ENCODE measurements at places on chromosomes 16 and 17.

GRCh38 chr17:55454906-55455474 is 33.4 kb upstream of the MMD start:
- no peak for DNase-seq

DNA sequence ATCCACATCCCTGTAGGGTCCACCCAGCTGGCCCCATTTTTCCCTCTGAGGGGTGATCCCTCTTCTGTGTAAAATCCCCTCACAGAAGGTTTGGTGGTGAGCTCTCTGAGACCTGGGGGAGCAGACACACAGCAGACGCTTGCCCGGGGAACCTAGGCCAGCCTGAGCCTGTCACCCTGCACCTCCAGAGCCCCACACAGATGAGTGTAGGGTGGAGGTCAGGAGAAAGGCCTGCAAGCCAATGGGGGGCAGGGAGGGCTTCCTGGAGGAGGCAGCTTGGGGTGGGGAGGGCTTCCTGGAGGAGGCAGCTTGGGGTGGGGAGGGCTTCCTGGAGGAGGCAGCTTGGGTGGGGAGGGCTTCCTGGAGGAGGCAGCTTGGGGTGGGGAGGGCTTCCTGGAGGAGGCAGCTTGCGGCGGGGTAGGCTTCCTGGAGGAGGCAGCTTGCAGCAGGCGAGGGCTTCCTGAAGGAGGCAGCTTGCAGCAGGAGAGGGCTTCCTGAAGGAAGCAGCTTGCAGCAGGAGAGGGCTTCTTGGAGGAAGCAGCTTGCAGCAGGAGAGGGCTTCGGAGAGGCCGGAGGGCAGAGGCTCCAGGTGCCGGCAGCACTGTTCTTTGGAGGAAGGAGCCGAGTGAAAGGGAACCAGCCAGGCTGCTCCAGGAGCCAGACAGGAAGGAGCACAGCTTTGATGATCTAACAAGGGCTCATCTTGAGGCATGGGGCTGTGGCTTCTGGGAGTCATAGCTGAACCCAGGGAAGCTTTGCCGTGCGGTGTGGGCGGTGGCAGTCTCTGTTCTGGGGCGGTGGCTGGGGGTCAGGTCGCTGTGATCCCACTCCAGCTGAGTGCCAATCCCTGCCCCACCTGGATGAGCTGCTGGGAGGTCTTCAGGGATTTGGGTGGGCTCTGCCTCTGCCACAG is 83.7 kb upstream of the ZNF469 start:
- DNase-seq: no peak

- no peak for DNase-seq
Observed at GRCh38 chr17:77877036-77877435, 81.5 kb upstream of the TNRC6C start.

GRCh38 chr16:6642271-6642670 is 690.4 kb upstream of the RBFOX1 start:
- no peak for DNase-seq

GRCh38 chr17:40358323-40359038 is 6.1 kb downstream of the GJD3 start:
- DNase-seq: peak; percentile 81

DNA sequence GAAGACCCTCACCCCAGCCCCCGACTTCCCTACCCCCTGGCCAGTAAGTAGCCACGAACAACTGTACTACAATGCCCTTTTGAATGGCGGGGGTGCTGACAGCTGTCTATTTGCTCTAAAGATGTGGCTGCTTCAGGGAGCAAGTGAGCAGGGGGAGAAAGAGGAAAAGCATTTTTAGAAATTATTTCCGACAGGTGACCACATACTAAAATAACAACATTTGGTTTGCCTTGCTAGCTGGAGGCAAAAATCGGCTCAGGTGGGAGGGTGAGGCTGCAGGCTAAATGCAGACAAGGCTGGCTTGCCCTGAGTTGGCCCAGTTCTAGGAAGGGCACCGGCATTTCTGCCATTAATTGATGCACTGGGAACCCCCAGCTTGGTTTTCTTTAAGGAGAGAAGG is 188.5 kb downstream of the XYLT1 start:
- no peak for DNase-seq

DNA sequence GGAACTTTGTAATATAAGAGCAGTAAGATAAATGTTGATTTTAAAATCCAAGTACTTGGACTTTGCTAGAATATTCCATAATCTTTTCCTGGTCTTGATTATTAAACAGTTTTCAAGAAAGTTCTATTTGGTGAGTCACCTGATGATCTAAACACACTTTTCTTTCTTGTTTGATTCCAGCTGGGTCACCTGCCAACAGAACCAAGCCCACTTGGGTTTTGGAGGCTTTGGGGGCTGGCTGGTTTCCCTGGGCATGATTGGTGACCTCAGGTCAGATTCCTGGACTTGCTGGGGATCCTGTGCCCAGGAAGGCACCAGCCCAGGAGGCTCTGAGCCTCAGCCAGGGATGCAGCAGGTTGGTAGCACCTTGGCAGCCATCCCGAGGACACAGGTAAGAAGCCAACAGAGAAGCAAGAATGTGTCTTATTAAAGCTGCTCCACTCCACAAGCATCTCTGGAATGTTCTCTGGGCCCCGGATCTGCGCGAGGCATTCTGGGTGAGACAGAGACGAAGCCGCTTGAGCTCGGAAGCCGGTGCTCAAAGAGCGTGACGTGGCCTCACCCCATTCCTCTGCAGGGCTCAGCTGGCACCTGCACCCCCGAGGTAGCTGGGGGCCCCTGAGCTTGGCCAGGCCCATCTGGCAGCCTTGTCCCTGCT is 3.1 kb upstream of the TEX19 start:
- DNase-seq: no peak

GRCh38 chr17:9195411-9195810 is 174.1 kb downstream of the NTN1 start:
- DNase-seq: no peak

- DNase-seq: no peak
Observed at GRCh38 chr17:66416207-66416940, 114.0 kb downstream of the PRKCA start.

DNA sequence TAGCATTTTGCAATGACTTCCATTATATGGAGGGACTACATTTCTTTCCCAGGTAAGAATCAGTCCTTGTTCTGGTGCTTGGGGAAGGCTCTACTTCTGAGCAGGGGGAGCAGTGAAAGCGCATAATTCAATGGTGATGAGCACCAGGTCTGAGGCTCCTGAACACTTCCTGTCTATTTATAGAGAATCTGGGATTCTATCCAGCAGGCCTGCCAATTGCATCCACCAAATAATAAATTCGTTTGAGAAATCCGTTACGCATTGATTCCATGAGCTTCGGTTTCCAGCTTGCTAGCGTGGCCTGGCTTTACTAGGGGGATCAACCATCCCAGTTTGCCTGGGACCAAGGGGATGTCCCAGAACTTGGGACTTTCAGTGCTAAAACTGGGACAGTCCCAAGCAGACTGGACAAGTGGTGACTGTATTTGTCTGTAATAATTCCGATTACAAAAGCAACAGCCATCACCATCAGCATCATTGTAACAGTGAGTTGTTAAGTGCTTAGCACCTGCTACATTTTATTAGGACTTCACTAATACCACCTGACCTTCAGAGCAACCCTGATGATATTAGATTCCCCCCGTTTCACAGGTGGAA is 349.9 kb downstream of the MAF start:
- DNase-seq: no peak

DNA sequence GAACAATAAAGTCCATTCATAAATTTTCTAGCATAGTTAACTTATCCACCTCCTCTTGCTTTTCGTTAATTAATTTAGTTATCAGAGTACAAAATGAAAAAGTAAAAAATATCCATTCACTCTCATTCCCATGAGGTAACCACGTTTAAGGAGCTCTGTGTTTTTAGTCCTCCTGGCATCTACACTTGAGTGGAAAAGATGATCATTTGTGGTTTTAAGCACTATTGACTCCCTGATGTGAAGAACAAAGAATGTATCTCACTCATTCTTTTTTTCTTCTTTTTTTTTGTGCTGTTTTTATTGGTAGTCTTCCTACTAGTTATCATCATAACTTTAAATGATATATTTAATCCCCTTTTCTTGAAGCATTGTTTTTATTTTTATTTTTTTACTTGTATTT is 26.1 kb downstream of the QPRT start:
- DNase-seq: no peak

GRCh38 chr17:14432079-14432478 is 131.2 kb downstream of the HS3ST3B1 start:
- DNase-seq: no peak

GRCh38 chr16:55532227-55532626 is 23.4 kb downstream of the LPCAT2 start:
- no peak for DNase-seq

- DNase-seq: no peak
Observed at GRCh38 chr17:73765824-73766563, 121.7 kb upstream of the SDK2 start.

GRCh38 chr16:82864332-82865040 is 237.7 kb downstream of the CDH13 start:
- no peak for DNase-seq

GRCh38 chr16:27453494-27453825 is 51.5 kb downstream of the IL21R start:
- DNase-seq: no peak

DNA sequence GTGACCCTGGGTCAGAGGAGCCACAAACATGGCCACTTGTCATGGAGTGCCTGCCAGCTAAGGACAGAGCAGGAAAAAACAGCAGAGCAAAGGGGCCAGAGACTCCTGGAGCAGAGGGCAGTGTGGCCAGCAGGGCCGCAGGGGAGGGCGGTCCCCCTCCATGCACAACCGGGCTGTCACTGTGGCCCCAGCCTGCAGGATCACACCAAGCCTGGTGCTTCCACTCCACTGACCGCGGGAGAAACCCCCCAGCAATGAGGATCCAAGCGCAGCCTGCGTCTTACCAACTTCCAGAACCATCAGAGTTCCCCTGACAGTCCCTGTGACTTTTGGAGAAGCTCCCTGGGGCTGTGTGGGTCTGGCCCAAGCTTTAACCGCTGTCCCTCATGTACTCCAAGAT is 62.0 kb downstream of the PRMT7 start:
- no peak for DNase-seq

GRCh38 chr17:43992641-43993040 is 11.8 kb upstream of the NAGS start:
- DNase-seq: no peak

DNA sequence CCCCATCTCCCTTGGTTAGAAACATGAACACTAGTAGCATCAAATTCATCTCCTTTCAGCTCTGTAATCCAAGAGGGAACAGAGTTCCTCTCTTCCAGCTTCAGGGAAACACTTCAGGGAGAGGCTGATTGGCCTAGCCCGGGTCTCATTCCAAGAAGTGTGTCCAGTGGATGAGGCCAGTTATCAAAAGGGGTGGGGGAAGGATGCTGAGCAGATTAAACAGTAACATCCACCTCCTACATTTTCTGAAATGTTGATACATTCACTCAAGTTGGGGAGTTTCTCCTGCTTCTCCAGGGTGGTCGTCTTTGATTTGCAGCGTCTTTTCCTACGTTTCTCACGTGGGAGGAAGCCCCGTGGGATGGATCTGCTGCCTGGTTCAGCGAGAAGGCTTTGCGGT is 62.9 kb upstream of the WSB1 start:
- no peak for DNase-seq

GRCh38 chr17:48544349-48545021 is 424 bp downstream of the HOXB2 start:
- DNase-seq: peak; percentile 56
